ENCODE measurements at places on chromosomes 1 and 21.

DNA sequence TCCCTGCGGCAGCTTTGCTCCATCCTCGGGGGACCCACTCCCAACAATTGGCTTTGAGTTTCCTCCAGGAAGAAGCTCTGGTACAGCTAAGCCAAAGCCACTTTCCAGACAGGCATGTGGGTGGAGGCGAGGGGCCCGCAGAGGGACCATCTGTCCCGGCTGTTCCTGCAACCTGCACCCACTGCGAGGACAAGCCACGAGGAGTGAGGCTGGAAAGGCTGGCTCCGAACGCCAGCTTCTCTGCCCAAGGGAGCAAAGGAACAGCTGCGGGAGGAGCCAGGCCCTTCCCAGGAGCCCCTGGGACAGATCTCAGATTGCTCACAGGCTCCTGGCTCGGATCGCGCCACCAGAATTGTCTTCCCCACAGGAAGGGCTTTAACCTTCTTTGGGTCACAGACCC lies 28.3 kb upstream of the PEF1 start:
- DNase-seq: no peak

DNA sequence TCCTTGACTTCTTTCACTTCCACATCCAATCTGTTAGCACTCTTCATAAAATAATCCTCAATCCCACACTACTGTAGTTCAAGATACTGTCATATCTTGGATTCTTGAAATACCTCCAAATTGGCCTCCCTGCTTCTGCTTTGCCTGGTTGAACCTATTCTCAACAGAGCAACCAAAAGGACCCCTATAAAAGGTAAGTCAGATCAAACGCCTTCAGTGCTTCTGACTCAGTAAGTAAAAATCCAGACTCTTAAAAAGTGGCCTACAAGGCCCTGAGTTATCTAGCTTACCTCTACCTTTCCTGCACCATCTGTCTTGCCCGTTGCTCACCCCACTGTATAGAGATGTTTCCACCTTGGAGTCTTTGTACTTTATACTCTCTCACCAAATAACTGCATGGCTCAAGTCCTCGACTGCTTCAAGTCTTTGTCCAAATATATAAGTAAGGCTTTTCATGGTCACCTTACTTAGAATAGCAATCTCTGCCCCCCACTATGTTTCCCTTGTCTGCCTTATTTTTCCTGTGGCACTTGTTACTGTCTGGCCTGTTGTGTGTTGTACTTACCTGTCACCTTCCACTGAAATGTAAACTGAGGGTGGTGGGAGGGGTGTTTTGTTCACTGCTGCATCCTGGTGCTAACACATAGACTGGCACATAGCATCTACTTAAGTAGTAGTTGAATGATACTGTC lies 5.1 kb upstream of the PIGV start:
- DNase-seq: no peak

DNA sequence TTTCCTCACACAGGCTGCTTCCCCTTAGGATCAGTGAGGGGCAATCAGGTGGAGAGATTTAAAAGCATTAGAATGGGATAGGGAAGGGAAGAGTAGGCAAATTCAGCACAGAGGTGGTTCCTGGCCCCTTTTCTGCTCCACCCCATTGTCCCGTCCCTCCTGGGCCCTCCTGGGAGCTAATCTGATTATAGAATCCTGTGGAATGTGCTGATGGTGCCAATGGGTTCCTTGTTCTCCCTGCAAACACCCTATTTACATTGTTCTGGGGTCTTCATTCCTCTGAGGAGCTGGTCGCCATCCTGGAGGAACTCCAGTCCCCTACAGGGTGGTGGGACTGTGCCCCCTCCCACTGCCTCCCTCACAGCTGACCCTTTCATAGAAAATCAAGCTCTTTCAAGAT lies 34.4 kb upstream of the LRP8 start:
- DNase-seq: no peak

- DNase-seq: peak; percentile 55
These were observed 60.5 kb downstream of the RHBG start for GRCh38 chr1:156429313-156430060.

GRCh38 chr1:75274920-75275506 lies 140.8 kb downstream of the LHX8 start:
- no peak for DNase-seq

GRCh38 chr21:44943686-44944550 lies 4.1 kb downstream of the SLX9 start:
- no peak for DNase-seq

DNA sequence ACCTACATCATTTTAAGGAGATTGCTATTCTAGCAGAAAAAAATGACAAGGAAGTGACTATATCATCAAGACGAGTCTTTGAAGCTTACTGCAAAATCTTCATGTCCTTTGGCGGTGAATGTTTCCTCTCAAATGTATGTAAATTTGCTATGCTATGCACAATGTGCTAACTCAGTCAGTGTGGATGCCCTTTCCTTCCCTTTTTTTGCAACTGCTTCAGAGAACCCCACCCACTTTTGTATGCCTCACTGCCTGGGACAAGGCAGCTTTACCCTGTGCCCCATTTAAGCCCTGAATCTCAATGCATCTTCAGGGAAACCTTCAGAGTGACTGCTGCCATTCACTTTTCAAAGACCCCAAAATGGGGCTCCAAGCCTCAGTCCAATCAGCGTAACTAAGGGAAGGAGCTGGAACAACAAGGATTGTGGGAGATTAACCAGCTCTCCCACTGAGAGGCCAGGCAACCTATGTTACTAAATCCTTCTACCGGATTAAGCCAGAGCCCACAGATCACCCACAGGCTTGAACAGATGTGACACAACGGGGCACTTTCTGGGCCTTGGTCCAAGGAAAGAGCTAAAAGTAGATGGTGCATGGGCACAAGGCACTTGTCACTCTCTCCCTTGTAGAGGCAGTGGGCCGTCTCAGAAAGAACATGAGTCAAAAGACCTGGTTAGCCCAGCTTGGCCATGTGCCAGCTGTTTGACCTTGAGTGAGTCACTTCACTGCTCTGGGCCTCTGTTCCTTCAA lies 154.4 kb downstream of the PLPP3 start:
- no peak for DNase-seq

- no peak for DNase-seq
These were observed 25.0 kb upstream of the GBP1 start for GRCh38 chr1:89089962-89090361.

DNA sequence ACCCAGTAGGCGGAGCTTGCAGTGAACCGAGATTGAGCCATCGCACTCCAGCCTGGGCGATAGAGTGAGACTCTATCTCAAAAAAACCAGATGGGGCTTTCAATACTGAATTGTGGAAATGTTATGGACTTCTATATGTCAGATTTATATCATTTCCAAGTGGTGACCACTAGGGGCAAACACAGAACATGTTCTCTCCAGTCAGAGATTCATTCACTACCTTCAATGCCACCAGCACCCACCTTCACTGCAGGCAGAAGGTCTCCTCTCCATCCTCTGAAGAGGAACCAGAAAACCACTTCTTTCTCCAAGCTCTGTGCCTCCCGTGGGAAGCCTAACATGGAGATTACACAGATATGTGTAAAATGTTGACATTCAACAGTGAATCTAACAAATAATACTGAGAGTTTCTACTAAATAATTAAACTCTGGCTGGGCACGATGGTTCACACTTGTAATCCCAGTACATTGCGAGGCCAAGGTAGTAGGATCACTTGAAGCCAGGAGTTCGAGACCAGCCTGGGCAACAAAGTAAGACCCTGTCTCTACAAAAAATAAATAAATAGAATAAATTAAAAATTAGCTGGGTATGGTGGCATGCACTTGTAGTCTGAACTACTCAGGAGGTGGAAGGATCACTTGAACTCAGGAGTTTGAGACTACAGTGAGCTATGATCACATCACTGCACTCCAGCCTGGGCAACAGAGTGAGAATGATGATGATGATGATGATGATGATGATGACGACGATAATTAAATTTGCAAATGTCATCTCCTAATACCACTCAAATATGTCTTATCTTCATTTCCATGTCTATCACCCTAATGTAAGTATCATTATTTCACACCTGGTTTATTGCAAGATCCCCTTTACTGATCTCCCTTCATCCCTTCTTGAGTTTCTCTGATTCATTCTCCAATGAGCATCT lies 151.1 kb downstream of the ZNF281 start:
- no peak for DNase-seq

Data from substantia nigra (tissue), 51 donors.